ENCODE measurements at places on chromosomes 5 and 9.

DNA sequence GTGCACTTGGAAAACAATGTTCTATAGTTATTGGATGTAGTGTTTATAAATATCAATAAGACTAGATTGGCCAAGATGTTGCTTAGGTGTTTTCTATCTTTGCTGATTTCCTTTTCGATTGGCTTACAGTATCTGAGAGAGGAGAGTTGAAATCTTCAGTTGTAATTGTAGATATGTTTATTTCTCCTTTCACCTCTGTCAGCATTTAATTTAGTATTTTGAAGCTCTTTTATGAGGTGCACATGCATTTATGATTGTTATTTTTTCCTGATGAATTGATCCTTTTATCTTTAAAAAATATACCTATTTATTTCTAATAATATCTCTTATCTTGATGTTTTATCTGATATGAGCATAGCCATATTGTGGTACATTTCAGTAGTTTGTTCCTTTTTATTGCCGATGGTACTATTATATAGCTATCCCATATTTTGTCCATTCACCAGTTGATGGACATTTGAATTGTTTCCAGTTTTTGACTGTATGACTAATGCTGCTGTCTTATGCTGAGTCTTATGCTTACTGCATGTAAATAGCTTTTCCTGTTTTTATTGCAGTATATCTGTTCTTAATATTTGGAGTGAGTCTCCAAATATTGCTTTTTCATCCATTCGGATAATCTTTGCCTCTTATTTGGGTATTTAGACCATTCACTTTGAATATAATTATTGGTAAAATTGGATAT is 34.7 kb downstream of the ERCC6L2 start:
- DNase-seq: no peak

GRCh38 chr5:10209004-10209403 is 40.7 kb downstream of the ATPSCKMT start:
- DNase-seq: no peak

GRCh38 chr9:75185585-75186170 is 97.4 kb downstream of the OSTF1 start:
- DNase-seq: no peak

- DNase-seq: no peak
Measured at GRCh38 chr5:21680641-21681040, 1172.5 kb downstream of the CDH12 start.

GRCh38 chr9:7006417-7006816 is 248.6 kb downstream of the KDM4C start:
- DNase-seq: no peak

DNA sequence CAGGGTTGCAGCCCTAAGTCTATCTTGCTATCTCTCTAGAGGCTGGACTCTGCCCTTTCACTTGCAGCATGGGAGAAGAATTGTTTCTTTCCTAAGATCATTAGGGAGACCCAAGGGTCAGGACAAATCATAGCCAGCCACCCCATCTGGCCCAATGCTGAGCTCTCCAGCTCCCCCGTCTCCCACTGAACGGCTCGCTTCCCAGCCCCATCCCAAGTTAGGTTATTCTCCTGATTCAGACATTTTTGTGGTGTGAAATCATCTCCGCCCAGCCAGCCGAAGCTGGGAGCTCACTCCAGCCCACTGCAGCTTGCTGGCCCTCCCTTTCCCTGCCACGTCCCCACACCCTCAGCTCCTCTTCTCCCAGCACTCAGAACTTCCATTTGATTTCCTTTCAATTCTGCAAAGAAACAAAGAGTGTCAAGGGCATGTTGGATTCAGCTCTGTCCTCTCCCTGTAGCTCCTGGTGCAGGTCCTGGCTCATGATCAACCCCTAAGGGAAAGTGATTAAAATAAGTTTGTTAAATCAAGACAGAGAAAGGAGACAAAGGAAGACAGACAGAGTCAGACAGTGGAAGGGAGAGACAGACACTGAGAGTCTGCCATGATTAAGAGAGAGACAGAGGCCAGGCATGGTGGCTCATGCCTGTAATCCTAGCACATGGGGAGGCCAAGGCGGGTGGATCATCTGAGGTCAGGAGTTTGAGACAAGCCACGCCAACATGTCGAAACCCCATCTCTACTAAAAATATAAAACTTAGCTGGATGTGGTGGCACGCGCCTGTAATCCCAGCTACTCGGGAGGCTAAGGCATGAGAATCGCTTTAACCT is 12.6 kb upstream of the SPARC start:
- DNase-seq: no peak

- DNase-seq: no peak
Measured at GRCh38 chr9:114170771-114171461, 15.6 kb downstream of the COL27A1 start.

DNA sequence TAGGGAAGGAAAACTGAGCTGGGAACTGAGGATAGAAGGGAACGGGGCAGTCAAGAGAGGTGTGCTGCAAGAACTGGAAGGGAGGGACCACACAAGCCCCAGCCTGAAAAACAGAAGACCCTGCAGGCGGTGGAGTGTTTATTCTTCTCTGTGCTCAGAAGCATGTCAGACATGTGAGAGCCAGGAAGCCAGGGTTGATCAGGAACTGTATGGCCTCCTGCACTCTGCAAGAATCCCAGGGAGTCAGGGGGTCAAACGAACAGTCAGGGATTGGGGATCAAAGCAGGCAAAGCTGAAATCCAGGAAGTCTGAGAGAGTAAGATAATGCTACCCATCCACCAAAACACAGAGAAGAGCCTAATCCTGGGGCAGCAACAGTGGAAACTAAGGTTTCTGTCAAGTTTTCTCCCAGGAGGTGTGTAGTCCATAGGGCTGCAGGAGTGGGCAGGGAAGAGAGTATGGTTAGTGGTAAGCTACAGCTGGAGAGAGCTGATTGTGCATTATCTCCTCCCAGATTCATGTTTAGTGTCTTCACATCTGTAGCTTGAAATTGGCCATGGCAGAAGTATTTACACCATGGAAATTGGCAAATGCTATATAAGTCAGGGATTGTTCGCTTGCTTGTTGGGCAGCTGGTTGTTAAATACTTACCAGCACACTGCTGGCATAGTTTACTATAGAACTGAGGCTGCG is 115.4 kb upstream of the SLC44A1 start:
- DNase-seq: no peak

GRCh38 chr5:36938129-36938528 is 61.6 kb downstream of the NIPBL start:
- no peak for DNase-seq

GRCh38 chr5:3307982-3308621 is 287.5 kb upstream of the IRX1 start:
- DNase-seq: no peak

- no peak for DNase-seq
Measured at GRCh38 chr5:119453040-119453373, 710 bp downstream of the HSD17B4 start.

DNA sequence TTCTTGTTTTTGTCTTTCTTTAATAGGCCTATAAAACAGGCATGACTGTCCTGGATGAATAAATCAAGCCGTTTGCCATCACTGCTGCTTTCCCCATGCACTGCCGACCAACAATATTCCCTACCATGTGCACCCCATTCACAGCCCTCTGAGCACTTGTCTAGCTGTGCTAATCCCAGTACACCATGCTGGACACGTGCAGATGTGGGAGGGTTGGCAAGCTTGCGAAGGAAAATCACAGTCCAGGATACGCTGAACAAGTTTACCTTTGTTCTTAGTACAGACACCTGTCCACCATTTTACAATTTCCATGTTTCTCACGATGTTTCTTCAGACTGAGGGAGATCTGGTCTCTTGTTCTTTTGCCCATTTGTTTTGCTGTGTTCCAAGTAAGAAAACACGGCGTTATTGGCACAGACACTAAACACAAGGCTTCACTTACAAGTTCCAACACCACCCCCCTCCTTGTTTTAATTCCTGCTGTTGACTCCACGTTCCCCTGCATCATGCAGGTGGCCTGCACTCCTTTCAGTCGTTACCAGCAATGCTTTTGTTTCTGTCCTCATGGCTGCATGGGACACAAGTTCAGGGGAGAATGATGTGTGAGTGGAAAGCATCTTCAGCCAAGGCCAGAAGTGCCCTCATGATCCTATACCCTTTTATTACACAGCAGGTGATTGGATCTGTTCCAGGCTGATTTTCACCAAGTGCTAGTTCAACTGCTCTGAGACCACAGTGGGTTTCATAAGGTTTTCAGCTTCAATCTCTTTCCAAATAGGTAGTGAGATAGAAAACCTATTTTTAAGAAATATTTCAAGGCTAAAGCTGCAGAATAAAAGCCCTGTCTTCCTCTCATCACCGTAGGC is 608.9 kb downstream of the IRX1 start:
- peak; percentile 53 for DNase-seq

- no peak for DNase-seq
Measured at GRCh38 chr5:144189800-144190429, 19.2 kb downstream of the KCTD16 start.

- DNase-seq: no peak
Measured at GRCh38 chr5:18607570-18607969, 973.3 kb downstream of the TAF11L14 start.

DNA sequence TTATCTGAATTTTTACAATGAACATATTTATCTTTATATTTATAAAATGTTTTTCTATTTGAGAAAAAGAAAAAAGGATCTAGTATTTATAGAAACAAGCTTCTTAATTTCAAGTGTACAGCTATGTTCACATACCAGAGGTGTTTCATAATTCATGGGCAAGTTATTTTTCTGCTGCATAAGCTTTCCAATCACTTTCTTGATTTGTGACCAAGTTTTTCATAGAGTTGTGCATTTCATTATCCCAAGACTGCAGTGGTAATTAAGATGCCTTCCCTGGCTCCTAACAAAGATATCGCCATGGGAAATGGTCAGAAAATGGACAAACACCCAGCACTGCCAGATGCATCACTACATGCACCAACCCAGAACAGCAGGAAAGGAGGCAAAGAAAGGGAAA is 124.6 kb downstream of the GNAQ start:
- no peak for DNase-seq

GRCh38 chr9:127567730-127568617 is 44.1 kb upstream of the STXBP1 start:
- DNase-seq: no peak

- DNase-seq: no peak
Measured at GRCh38 chr9:14212077-14212476, 101.9 kb downstream of the NFIB start.

- DNase-seq: peak; percentile 65
Measured at GRCh38 chr5:86570427-86571083, 47.2 kb upstream of the COX7C start.

GRCh38 chr9:110767559-110768063 is 99.0 kb downstream of the MUSK start:
- no peak for DNase-seq

DNA sequence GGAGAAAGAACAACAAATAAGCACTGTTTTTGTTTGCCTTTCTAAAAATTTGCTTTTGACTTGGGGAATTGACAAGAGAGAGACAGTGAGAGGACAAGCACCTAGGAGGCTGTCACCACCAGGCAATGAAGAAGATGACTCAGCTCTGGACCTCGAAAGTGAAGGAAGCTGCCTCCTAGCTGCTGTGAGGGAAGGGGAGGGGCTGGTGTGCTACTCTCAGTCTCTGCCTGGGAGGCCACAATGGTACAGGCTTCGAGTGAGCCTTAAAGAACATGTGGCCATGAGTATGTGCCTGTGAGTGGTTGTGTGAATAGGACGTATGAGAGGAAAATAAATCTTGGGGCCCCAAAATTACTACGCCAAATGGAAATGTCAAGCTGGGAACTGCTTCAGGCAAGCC is 7.1 kb upstream of the PLK2 start:
- DNase-seq: no peak

DNA sequence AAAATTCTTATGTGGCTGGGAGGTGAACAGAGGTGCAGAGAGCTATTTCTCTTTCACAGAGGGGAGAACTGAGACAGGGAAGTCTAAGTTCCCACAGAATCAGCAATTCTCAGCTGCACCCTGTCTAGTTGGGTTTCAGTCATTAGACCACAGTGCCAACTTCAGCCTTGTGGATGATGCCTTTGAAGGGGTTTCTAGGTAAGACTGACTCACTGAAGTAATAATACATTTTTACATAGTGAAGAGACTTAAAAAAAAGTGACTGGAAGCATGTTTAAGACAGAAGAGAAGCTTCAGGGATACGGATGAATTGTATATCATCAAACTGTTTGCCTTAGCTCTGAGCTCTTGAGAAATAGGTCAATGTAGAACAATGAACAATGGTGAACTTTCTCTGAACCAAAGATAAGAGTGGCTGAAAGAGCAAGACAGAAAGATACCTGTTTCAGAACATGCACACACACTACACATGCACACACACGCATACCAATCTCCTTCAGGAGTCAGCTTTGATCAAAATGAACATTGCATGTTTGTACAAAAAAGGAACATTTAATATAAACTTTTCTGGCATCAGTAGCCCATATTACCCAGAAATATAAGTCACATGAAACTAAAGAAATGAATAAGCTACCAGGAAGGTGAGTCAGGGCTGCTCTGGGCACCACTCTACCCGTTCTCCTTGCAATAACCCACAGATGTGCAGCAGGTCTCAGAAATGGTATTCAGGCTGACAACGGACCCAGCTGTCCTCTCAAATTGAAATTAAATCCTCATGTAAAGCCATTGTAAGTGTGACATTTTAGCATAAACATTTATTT is 12.6 kb upstream of the FYB1 start:
- no peak for DNase-seq

DNA sequence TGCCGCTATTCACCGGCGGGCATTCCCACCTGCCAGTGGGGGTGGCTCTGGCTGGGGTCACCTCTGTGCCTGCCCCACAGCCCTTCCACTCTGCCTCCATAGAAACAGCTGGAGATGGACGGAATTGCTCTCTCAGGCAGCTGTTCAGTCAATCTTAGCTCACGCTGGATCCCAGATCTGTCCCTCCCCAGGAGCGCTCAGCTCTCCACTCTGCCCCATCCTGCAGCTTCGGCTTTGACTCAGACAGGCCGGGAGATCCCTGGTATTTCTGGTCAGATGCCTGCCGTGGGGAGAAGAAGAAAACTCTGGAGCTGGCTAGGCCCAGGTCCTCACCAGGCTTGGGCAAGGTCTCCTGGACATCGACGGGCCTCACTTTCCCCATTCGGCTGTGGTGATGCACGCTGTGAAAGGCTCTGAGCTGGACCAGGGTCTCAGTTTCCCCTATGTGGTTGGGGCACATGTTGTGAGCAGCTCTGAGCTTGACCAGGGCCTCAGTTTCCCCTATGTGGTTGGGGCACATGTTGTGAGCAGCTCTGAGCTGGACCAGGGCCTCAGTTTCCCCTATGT is 7.6 kb upstream of the SLC9A3 start:
- DNase-seq: no peak

- DNase-seq: no peak
Measured at GRCh38 chr9:112187404-112187803, 12.3 kb upstream of the SUSD1 start.
